ENCODE measurements at places on chromosomes 3 and 15.

DNA sequence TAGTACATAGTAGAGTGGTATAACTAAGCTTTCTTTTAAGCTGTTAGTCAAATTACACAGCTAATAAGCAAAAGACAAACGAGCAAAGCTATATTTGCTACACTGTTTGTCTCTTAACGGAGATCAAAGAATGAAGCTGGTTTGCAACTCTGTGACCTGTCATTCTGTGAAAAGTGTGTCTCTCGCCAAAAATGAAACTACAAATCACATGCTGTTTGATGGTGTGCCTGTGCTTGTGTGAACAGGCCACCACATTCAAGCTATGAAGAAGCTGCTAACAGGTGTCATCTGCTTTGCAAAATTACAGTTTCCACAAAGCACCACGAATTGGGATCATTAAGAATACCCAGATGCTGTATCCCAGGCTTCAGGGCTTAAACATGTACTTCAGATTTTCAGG lies 667.8 kb upstream of the NAALADL2 start:
- DNase-seq: no peak

DNA sequence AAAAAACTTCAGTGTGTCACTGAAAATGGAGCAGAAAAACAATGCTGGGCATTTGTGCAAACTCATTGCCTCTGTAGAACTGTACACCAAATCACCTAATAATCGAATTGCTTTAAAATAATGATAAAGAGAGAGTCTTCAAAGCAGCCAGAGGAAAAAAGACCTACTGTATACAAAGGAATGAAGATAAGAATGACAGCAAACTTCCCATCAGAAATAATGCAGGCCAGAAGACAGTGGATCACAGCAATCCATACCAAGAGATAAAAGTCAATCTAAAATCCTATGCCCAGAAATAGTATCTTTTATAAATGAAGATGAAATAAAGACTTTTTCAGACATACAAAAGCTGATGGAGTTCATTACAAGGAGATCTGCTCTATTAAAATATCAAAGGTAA lies 134.7 kb upstream of the VEPH1 start:
- no peak for DNase-seq

- DNase-seq: no peak
Measured at GRCh38 chr15:77944002-77944867, 133.3 kb downstream of the TBC1D2B start.

DNA sequence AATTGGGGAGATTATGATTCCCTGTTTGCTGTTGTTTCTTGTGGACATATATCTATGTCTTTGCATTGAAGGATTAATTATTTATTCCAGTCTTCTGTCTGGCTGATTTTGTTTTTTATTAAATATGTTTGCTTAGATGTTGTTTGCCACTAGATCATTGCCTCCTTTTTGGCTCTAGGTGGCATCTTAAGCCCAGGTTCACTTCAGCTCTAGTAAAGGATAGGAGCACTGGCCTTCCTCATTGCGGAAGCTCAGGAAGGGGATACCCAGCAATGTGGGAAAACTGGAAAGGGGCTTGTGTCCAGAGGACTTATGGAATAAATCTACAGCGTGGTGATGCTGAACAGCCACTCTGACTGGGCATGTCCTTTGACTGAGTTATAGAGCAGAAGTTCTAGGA lies 821.6 kb downstream of the PDCD6IP start:
- DNase-seq: no peak

- DNase-seq: no peak
Measured at GRCh38 chr3:100106531-100107141, 7.7 kb downstream of the FILIP1L start.

DNA sequence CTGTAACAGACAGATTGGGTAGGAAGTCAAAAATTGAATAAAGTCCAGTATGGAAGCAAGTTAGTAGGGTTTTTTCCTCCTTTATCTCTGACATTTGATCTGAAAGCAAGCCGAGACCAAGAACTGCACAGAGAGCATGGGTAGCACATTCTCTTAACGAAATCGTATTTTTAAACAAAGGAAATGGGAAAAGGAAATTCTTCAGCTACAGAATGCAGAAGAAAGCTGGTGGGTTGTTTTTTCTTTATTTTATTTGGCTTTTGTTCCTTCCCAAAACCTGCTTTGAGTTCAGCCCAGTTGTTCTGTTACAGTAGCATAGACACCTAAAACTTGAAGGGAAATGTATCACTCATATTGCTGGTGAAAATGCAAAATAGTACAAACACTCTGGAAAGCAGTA lies 397.0 kb downstream of the GBE1 start:
- DNase-seq: no peak

DNA sequence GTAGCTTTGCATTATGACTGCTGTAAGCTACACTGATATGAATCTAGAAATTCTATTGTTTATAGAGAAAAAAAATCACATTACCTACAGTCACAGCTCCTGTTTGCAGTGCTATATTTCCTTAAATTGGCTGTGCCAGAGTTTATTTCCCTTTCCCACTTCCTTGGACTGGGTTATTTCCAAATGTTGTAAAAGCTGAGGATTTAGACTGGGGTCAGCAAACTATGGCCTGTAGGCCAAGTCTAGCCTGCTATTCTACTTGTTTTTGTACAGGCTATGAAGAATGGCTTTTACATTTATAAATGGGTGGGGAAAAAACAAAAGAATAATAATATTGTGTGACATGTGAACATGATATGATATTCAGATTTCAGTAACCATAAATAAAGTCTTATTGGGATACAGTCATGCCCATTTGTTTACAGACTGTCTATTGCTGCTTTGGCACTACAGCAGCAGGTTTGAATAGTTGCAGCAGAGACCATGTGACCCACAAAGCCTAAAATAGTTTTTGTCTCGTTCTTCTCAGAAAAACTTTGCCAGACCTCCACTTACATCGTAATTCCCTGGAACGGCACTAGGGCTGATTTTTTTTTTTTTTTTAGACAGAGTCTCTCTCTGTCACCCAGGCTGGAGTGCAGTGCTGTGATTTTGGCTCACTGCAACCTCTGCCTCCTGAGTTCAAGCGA lies 7.8 kb downstream of the GLDN start:
- no peak for DNase-seq

DNA sequence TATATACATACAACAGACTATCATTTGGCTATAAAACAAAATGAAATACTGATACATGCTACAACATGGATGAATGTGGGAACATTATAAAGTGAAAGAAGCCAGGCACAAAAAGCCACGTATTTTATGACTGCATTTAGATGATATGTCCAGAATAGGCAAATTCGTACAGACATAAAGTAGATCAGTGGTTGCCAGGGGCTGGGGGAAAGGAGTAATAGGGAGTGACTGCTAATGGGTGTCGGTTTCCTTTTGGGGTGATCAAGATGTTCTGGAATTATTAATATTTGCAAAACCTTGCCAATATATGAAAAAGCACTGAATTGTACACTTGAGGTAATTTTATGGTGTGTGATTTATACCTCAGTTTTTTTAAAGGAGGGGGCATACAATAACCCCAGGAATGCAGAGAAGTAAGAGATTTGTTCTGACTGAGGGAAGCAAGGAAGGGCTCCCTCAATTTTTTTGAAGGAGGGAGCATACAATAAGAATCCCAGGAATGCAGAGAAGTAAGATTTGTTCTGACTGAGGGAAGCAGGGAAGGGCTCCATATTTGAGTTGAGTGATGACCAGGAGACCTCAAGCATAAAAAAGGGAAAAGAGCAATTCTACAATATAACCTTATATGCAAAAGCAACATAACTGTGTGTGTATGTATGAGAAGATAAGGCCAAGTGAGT lies 6.2 kb downstream of the PSMD6 start:
- no peak for DNase-seq

DNA sequence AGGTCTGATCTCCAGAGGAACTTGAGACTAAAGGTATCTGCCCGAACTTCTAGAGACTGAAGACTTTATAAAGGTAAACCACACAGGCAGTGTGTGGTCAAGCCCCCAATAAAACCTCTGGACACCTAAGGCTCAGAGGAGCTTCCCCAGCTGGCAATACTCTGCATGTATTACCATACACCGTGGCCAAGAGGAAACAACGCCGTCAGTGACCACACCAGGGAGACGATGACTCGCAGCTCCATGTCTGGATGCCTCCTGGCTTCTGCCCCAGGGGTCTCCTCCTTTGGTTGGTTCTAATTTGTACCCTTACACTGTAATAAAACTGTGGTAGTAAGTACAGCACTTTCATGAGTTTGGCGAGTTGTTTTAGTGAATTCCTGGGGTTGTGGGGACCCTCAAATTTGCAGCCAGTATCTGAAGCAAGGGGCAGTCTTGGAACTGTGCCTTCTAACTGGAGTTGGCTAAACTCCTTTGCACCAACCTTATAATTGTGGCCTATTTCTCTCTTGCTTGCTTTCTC lies 32.1 kb upstream of the BCL2L10 start:
- no peak for DNase-seq

GRCh38 chr3:41503998-41504623 lies 304.8 kb downstream of the CTNNB1 start:
- no peak for DNase-seq

DNA sequence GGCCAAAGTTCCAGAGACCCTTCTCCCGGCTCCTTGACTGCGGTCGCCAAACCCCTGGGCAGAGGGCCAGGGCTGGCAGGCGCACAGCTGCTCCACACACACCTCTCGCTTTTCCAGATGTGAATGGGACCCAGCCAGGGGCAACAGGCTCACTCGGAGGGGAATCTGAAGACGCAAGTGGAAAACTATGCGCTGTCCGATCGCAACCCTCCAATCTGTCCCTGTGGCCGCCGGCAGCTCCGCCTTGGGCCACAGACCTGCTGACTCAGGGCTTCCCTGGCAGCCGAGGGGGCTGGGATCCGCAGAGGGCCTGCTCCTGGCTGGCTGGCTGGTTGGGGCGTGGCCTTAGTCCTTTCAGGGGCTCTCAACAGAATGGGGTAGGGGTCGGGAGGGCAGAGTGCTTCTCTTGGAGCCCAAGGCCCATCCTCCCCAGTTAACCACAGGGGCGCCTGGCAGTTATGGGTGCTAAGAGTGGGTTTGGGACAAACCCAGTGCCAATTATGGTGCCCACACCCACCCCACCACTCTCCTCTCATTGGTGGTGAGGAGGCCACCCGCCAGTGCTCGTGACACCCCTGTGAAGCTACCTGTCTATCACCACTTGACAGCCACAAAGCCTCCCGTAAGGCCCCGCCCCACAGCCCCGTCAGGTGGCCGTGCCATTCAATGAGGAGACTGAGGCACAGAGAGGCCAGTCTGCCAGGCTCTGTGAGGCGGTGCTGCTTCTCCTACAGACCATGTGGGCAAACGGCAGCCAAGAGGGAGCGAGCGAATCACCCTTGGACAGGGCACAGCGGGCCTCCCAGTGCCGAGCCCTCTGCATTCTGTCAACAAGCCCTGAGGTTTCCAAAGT lies 53.8 kb downstream of the IQSEC1 start:
- no peak for DNase-seq

- peak; percentile 34 for DNase-seq
Measured at GRCh38 chr3:181383760-181384159, 328.0 kb upstream of the SOX2 start.

GRCh38 chr15:98728811-98729160 lies 80.4 kb downstream of the IGF1R start:
- no peak for DNase-seq

GRCh38 chr15:70094690-70095311 lies 2.9 kb downstream of the TLE3 start:
- no peak for DNase-seq

DNA sequence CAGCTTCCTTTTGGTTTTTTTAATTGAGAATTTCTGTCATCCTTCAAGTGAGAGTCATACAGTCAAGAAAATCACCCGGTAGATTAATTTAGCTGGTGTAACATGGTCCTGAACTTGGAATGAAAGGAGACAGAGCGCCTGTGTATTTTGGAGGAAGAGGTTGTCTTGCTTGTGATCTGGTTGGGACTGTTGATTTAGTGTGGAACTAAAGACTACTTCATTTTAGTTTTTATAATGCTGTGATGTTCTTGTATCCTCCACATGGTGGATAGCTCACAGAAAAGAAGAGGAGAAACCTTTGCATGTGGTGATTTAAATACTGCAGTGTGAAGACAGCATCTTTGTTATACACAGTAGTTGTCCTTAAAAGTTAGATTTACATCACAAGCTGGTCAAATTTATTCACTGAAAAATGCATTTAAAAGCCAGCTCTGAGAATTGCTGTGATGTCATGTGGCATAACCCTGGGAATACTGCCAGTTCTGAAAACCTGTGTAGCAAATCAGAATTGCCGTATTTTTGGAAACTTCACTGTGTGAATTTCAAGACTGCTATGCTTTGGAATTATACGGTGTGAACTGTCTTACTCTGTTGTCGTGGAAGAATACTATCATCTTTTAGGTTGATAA lies 268.5 kb downstream of the PTPRG start:
- no peak for DNase-seq

DNA sequence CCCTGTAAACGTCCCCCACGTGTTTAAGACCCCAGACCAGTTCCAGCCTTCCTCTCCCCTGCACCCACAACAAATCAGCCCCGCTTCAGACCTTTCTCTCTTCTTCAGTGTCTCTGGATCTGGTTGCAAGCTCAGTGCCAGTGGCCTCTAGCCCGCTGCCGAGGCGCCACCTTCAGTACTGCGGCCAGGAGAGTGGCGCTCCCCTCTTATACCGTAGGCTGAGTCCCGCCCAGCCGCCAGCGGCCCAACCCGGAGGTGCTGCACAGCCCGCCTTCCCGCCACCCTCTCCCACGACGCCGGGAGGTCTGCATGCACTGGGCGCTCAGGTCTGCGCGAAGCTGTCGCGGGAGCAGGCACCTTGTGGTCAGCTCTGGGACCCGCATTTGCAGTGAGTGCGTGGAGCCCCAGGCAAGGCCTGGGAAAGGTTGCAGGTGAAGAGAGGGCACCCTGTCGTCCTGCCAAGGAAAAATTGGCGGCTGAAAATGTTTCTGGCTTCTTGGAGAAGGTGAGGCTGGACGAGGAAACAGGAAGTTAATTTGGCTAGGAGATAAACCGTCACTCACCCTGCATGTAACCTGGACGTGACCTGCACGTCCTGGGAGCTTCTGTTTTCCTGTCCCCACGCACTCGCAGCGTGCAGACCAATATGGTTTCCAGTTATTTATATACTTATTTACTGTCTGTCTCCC lies at the start of gene C2CD4B:
TSS of gene C2CD4B (minus strand) at position 182 of the 689 bp plus-strand sequence. CDS start 301 bp downstream, outside the sequence.
- DNase-seq: no peak

DNA sequence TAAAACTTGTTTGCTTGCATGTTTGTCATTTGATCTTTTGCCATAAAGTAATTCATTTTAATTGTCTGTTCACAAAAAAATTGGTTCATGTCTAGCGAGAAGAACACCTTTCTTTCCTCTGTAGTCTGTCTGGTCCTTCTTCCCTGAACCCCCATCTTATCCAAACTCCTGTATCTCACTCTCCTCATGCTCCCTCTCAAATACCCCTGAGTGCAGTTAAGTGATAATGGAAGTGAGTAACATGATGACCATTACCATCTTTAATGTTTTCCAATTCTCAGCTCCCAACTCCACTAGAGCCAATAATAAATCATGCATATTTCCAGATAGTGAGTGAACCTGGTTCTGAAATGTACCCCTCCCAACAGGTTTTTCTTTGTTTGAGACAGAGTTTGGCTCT lies 14.2 kb upstream of the KCNMB3 start:
- DNase-seq: no peak

- DNase-seq: no peak
Measured at GRCh38 chr3:125150525-125151441, 61.8 kb downstream of the SLC12A8 start.

DNA sequence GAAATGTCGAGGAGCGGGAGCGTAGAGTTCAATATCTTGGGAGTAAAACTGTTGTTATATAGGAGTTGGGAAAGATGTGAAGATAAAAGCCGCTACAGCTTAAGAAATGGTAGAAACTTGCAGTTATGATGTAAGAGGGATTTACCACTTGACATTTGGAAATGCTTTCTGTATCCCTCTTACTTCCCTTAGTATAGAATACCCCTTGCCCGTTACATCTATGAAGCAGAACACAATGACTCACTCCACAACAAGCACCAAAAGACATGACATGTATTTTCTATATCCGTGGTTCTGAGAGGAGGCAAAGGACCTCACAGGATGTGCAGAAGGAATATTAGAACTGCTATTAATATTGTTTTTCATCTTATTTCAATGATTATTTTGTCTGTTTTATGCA lies 254.2 kb upstream of the NR2F2 start:
- no peak for DNase-seq

Data from NCI-H2107 (cell line).